Immature natural killer cell (primary cell): ENCODE measurements at places on chromosomes 1 and 21. TPM values are rescaled to one million over a fixed set of nuclear protein-coding genes. Genes with fewer than 3 reads are reported as not detected.

Gene RGS1
- polyA plus RNA-seq: 35.5 TPM

- H3K4me3 ChIP-seq: peak overlapping the region; percentile 80
- no peak for DNase-seq
- H3K4me1 ChIP-seq: peaks cover 85% of the 10 kb centered on the region
- H3K27me3 ChIP-seq: peaks cover 8% of the 10 kb centered on the region
- H3K36me3 ChIP-seq: no peaks in the 10 kb centered on the region
Observed at GRCh38 chr1:19392221-19392620, 80.1 kb downstream of the SLC66A1 start.

- no peaks in the 10 kb centered on the region for H3K27me3 ChIP-seq
- H3K36me3 ChIP-seq: no peaks in the 10 kb centered on the region
- no peaks in the 10 kb centered on the region for H3K4me1 ChIP-seq
Observed at GRCh38 chr1:82921759-82922158, 1077.2 kb downstream of the TTLL7 start.

DNA sequence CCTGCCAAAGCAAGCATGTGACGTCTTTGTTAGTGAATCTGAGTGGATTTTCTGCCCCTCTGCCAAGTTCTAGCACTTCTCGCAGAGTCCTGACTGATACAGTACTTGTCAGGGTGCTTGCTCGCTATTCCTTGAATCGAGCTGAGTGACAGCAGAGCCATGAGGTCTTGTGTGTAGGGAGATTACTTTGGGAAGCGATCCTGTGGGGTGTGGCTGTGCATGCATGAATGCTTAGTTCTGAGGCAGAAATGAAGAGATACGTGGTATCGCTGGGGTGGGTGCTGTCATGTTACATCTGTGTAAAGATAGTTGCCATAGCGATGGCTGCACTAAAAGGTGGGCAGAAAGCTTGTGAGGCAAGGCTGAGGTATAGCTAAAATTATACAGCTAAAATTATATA, 19.3 kb upstream of the DNAJC28 start:
- H3K36me3 ChIP-seq: peaks cover 47% of the 10 kb centered on the region
- H3K4me3 ChIP-seq: no peak overlapping the region
- H3K27ac ChIP-seq: no peak overlapping the region
- no peak for DNase-seq

Gene KCND3
- polyA plus RNA-seq: not detected

GRCh38 chr21:35593000-35593502, 467.3 kb downstream of the SETD4 start:
- no peak for DNase-seq
- H3K4me1 ChIP-seq: no peaks in the 10 kb centered on the region
- H3K4me3 ChIP-seq: no peak overlapping the region
- no peak overlapping the region for H3K27ac ChIP-seq

DNA sequence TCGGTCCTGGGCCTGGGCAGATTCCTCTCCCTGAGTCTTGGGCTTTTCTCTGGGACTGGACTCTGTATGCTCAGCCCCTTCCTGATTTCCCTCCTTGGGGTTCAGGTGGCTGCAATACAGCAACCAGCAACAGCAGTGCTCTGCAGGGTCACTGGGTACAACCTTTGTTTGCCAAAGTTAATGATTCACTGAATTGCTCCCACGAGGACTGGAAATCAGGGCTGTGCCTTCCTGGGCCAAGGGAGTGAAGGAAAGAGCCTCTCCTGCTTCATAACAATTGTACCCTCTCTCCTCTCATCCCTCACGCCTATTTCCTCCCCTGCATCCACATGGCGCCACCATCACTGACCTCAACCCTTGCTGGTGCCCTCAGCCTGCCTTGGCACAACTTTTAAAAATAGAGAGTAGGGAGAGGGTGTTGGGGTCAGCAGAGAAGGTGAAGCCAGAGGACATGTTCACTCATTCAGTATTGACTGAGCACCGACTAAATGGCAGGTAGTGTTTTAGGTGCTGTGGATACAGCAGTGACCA, 52.8 kb upstream of the GOLT1A start:
- no peaks in the 10 kb centered on the region for H3K4me1 ChIP-seq
- peaks cover 7% of the 10 kb centered on the region for H3K27me3 ChIP-seq
- DNase-seq: no peak
- H3K27ac ChIP-seq: no peak overlapping the region
- no peaks in the 10 kb centered on the region for H3K36me3 ChIP-seq

DNA sequence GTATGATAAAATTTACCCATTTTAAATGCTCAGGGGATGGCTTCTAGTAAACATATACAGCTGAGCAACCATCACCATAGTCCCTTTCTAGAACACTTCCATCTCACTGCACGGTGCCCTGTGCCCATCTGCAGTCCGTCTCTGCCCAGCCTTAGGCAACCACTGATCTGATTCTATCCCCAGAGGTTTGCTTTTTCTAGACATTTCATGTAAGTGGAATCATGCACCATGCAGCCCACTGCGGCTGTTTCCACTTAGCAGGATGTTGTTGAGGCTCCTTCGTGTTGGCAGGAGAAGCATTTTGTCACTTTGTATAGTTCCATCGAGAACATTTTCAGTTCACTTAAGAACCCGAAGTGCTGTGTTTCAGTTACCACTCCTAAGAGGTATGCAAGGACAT, 27.8 kb upstream of the VAMP3 start:
- H3K27ac ChIP-seq: no peak overlapping the region
- H3K4me3 ChIP-seq: no peak overlapping the region
- H3K27me3 ChIP-seq: no peaks in the 10 kb centered on the region
- no peaks in the 10 kb centered on the region for H3K36me3 ChIP-seq
- DNase-seq: no peak

Gene PEAR1
- not detected for polyA plus RNA-seq

- peaks cover 16% of the 10 kb centered on the region for H3K4me1 ChIP-seq
- H3K4me3 ChIP-seq: no peak overlapping the region
- H3K27me3 ChIP-seq: peaks cover 2% of the 10 kb centered on the region
- H3K36me3 ChIP-seq: peaks cover 9% of the 10 kb centered on the region
Observed at GRCh38 chr1:156241311-156241811, 623 bp upstream of the BGLAP start.

- H3K27ac ChIP-seq: no peak overlapping the region
- H3K4me1 ChIP-seq: no peaks in the 10 kb centered on the region
- no peaks in the 10 kb centered on the region for H3K27me3 ChIP-seq
- peaks cover 37% of the 10 kb centered on the region for H3K36me3 ChIP-seq
- DNase-seq: no peak
- H3K4me3 ChIP-seq: no peak overlapping the region
Observed at GRCh38 chr1:22529901-22530621, 33.2 kb upstream of the EPHA8 start.

- DNase-seq: no peak
- H3K27ac ChIP-seq: no peak overlapping the region
- peaks cover 9% of the 10 kb centered on the region for H3K36me3 ChIP-seq
- peaks cover 4% of the 10 kb centered on the region for H3K27me3 ChIP-seq
- no peaks in the 10 kb centered on the region for H3K4me1 ChIP-seq
- no peak overlapping the region for H3K4me3 ChIP-seq
Observed at GRCh38 chr1:2097386-2098300, 47.4 kb downstream of the PRKCZ start.

Gene YOD1
- polyA plus RNA-seq: 1.5 TPM

- peaks cover 3% of the 10 kb centered on the region for H3K27me3 ChIP-seq
- H3K36me3 ChIP-seq: peaks cover 9% of the 10 kb centered on the region
- H3K4me1 ChIP-seq: peaks cover 23% of the 10 kb centered on the region
- no peak for DNase-seq
- no peak overlapping the region for H3K27ac ChIP-seq
Observed at GRCh38 chr1:204469304-204469703, 25.3 kb downstream of the PIK3C2B start.

DNA sequence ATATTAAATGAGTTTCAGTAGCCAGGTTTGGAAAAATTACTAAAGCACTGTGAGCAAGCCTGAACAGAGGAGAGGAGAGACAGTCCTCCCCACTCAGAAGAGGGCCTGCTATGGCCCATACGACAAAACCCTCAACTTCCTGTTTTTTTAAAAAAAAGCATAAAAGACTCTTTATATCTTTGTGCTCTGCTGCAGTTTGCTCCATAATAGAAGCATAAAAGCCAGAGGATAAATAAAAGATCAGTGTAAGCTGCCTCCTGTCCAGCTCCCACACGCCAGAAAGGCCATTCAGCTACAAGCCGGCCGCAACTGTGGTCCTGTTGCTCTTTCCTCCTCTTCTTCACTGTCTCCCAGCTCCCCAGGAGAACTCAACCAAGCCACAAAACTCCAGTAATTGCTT, 37.8 kb downstream of the NID1 start:
- H3K27ac ChIP-seq: no peak overlapping the region
- no peak for DNase-seq
- no peaks in the 10 kb centered on the region for H3K36me3 ChIP-seq

Gene CYYR1
- polyA plus RNA-seq: not detected

DNA sequence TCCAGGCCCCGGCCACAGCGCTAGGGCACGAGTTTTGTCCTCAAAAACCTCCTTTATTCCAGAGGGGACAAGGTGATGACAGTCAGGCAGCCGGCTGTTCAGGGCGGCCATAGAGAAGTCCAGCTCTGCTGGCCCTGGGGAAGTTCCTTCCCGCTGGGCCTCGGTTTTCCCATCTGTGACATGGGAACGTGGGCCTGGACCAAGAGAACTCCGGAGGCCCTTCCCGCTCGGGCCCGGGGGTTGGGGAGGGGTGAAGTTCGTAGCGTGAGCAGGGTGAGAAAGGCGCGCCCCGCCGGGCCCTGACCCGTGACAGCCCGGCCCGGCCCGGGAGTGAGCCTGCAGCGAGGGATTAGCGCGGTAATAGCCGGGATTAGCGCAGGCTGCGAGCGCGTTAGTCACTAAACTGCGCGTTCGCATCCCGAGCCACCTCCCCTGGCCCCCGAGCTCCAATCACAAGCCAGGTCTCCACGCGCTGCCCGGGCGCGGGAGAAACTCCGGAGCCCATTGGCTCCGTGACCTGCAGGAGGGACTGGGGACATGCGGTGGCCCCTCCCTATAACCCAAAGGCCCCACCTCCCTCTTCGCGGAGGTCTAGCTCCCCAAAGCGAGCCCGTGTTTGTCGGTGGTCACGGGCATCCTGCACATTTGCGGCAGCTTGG, 29.8 kb upstream of the PADI2 start:
- no peak overlapping the region for H3K27ac ChIP-seq
- H3K27me3 ChIP-seq: peaks cover 7% of the 10 kb centered on the region
- no peaks in the 10 kb centered on the region for H3K4me1 ChIP-seq

DNA sequence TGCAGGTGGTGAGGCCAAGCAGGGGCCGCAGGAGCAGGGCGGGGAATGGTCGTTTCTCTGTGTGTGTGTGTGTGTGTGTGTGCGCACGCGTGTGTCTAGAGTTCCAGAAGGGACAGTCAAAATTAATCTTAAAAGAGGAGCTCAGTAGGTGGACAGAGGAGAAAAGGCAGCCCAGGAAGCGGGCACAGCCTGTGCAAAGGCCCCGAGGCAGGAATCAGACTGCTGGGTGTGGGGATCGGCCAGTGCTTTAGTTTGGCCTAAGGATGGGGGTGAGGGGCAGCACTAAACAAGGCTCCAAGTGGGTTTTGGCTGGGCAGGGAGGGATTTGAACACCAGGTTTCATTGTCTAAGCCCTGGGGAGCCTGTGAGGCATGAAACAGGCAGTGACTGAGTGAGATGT, 21.7 kb downstream of the EPHA8 start:
- H3K36me3 ChIP-seq: no peaks in the 10 kb centered on the region
- no peak overlapping the region for H3K4me3 ChIP-seq
- no peak for DNase-seq

Gene HSD3B1
- polyA plus RNA-seq: not detected

DNA sequence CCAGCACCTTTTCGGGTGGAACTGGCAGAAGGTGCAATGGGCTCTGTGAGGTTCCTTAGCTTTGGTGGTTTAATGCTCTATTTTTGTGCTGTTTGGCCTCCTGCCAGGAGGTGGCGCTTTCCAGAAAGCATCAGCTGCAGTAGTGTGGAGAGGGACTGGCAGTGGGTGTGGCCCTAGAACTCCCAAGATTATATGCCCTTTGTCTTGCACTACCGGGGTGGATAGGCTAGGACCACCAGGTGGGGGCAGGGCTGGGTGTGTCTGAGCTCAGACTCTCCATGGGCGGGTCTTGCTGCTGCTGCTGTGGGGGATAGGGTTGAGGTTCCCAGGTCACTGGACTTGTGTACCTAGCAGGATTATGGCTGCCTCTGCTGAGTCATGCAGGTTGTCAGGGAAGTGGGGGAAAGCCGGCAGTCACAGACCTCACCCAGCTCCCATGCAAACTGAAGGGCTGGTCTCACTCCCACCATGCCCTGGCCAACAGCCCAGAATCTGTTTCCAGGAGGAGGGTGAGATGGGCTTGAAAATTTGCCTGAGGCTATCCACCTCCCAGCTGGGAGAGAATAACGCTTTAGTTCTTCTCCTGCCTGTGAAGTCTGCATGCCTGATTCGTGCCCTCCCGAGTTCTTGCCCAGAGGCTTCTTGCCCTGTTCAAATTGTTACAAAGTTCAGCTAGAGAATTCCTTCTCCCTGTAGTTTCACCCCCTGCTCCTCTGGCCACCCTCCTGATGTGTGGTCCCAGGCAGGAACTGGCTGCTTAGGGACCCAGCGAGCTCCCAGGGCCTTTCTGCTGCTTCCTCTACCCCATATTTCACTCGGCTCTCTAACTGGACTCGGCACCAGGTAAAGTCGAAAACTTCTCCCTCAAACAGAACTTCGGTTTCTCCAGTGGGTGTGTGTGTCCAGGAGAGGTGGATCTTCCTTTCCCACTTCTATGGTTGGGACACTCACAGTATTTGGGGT, 76.5 kb upstream of the BTG3 start:
- peaks cover 6% of the 10 kb centered on the region for H3K4me1 ChIP-seq
- H3K36me3 ChIP-seq: no peaks in the 10 kb centered on the region
- peak; percentile 42 for DNase-seq
- no peak overlapping the region for H3K27ac ChIP-seq
- no peak overlapping the region for H3K4me3 ChIP-seq

DNA sequence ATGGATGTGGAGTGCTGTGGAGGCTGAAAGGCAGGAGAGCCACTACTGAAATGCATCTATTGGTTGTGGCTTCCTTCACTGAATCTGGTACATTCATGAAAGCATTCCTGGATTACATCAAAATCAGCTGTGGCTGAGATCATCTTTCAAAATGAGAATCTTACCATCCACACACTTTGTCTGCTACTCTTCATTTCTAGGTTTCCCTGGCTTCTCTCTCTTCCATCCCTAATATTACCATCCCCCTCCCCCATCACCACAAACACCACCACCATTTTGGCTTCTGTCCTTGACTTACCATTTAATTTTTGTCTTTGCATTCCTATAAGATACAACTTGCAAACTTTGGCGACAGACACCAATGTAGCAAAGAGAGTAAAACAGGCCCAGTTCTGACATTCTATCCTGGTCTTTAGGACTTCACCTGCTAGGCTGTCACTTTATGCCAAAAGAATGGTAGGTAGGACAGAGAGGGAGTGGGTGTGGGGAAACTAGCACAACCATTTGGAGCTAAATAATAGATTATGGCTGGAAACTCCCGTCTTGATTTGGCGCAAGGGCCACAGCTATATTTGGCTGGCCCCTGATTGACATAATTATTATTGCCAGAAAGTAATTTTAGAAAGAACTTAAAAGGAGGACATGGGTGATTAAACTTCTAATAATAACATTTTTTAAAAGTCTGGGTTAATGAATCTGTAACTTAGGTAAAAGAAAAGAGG, 15.1 kb upstream of the DUSP10 start:
- H3K27me3 ChIP-seq: peaks cover 1% of the 10 kb centered on the region
- no peak overlapping the region for H3K4me3 ChIP-seq
- no peak overlapping the region for H3K27ac ChIP-seq
- no peaks in the 10 kb centered on the region for H3K36me3 ChIP-seq
- no peak for DNase-seq

Gene NT5C1A
- not detected for polyA plus RNA-seq

Gene RSPH1
- polyA plus RNA-seq: not detected

Gene FGR
- 350 TPM for polyA plus RNA-seq
